Lower lobe of right lung (tissue), 2 donors: ENCODE measurements at places on chromosomes 3 and 15. TPM values are rescaled to one million over a fixed set of nuclear protein-coding genes. Genes with fewer than 3 reads are reported as not detected.

The C2CD4A gene
- 0.18 TPM for total RNA-seq

The PPP2R3A gene
- total RNA-seq: 9.0 TPM

The PLSCR5 gene
- total RNA-seq: not detected

The TLR9 gene
- 1.0 TPM for total RNA-seq
